ENCODE measurements at places on chromosomes 11 and 22.

DNA sequence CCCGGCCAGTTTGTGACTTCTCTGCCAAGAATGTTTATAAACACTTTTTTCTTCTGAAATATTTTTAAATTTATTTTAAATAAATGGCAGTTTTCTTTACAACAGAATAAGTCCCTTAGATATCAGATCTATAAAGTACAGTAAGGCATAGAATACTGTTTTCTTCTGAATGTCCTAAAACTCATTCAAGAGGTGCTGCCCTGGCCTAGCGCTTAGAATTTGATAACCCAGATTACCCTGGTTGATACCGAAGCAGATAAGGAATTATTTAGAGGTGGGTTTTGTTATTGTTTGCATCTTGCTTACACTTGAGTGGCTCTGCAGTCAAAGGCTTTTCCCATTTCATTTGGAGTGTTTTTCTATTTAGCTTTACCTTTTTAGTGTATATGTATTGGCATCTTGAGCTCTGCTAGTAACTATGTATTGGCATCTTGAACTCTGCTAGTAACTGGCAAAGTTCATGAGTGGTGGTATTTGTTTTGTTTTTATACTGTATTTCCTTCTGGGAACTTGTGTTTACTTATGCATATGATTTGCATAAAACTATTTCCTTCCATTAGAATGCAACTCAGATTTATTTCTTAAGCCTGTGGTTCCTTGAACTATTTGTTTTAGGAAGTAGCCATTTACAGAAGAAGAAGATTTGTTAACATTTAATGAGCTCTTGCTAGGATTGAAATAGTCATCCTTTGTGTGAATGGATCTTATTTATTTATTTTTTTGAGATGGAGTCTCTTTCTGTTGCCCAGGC lies 1.2 kb downstream of the ACAD8 start:
- no peak for DNase-seq

- peak; percentile 54 for DNase-seq
These were observed 90.1 kb downstream of the PDHX start for GRCh38 chr11:35006389-35007128.

DNA sequence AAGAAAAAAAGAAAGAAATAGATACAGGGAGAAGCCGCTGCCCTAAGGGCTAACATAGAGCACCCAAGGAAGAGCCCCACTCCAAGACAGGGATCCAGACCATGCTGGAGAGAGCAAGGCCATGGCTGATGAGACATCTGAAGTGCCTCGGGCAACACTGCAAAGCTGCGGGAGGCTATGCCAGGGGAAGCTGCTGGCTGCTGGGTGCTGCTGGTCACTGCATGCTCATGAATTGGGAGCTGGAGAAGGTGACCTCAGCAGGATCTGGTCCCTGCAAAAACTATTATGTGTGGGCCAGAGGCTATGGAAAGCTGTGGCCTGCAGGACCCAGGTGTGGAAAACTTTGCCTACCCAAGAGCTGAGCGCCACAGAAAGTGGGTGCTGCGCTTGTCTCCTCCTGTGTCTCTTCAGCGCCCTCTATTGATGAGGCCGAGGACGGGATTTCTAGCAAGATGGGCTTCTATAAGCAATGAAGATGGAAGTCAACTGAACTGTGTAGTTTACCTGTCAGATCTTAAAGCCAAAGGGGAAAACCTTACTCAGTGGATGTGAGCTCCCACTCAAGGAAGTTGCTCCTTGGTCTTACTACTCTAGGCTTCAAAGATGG lies 17.3 kb upstream of the SLC29A2 start:
- DNase-seq = peak; percentile 79

DNA sequence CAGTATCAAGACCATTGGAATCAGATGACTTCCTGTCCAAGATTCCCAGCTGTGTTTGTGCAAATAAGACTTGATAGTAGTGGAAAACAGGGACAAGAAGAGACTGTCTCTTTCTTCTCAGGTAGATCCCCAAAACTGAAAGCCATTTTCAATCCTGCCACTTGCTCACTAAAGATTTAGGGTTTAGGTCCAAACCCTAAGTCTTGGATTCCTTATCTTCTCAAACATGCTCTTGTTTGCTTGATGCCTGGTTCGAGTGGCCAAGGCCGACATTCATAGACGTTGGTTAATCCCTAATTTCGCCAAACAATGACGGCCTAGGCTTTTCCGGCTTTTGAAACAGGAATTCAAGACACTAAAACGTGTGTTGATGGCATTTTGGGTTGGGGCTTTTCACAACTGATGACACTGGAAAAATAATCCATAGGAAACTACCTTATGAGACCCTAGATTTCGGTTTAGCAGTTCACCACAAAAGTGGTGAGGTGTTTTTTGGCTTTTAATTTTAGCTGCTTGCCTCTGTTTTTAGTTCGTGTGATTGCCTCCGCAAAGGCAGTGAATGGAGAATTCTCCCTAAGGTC lies 1.0 kb upstream of the GTPBP1 start:
- no peak for DNase-seq

GRCh38 chr22:49147171-49147570 lies 680.5 kb downstream of the BRD1 start:
- DNase-seq = no peak

DNA sequence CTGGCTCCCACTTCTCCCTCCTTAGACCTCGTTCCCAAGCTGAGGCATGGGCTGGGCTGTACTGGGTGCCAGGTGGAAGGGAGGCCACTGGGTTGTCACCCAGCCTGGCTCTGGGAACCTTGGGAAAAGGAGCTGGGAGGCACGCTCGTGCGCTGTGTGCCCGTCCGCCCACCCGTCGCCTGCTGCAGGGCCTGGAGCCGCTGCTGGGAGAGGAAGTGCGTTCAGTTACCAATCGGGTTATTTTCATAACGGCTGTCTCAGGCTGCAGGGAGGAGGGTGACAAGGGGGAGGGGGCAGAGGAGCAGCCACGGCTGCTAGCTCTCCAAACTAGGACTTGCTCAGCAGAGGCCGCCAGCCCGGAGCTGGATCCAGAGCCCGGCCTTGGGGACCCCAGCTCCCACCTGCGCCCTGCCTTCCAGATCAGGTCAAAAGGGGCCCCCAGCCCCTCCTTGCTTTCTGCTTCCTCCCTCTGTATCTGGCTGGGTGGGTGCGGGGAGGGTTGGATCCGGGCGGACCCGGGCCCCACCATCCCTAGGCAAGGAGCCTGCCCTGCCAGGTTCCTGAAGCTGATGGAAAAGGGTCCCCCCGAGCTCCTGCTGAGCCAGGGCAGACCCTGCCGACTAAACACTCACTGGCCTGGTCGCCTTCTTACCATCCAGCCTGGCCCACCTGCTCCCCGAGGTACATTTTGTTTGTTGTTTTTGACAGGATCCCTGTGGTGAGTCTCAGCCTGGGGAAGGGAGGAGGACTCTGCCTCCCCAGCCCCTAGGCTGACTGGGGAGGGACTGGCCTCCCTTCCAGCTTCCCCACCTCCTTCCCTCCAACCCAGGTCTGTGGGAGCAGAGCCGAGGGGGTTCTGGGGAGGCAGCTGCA lies 14.3 kb downstream of the DGKZ start:
- DNase-seq = peak; percentile 59

- no peak for DNase-seq
These were observed 535 bp downstream of the TRABD start for GRCh38 chr22:50186181-50186714.

GRCh38 chr11:9750551-9750950 lies 86.7 kb downstream of the SWAP70 start:
- no peak for DNase-seq

DNA sequence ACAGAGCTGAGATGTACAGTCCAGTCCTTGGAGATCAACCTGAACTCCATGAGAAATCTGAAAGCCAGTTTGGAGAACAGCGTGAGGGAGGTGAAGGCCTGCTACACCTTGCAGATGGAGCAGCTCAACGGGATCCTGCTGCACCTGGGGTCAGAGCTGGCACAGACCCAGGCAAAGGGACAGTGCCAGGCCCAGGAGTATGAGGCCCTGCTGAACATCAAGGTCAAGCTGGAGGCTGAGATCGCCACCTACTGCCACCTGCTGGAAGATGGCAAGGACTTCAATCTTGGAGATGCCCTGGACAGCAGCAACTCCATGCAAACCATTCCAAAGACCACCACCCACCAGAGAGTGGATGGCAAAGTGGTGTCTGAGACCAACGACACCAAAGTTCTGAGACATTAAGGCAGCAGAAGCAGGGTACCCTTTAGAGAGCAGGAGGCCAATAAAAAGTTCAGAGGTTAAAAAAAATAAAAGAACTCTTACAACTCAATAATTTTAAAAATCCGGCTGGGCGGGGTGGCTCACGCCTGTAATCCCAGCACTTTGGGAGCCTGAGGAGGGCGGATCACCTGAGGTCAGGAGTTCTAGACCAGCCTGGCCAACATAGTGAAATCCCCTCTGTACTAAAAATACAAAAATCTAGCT lies 69.9 kb upstream of the RTL6 start:
- peak; percentile 49 for DNase-seq

DNA sequence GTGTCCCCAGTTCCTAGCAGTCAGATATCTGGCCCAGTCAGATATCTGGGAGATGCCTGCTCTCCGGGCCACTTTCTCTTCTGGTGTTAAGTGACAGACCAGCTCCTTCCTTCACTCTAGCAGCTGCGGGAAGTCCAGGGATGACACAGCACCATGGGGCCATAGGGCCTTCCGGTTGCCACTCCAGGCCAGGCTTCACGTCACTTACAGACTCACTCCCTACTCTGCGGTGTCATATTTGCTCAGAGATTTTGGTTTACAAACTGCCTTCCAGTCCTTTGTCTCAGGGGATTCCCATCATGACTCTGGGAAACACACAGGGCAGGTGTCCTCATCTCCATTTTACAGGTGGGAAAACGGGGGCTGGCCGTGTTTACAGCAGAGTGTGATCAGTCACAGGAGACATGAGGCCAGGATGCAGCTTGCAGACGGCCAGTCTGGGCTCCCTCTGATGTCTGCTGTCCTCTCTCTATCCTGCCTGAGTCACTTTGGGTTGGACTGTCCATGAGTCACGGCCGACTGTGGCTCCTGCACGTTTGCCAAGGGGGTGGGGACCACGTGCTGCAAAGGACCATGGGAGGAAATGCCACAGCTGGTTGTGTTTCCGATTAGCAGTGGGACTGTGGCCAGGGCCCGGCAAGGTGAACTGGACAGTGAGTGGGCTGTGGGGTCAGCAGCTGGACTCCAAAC lies 8.2 kb upstream of the TBC1D22A start:
- peak; percentile 57 for DNase-seq

GRCh38 chr22:32661296-32661695 lies 140.2 kb upstream of the TIMP3 start:
- DNase-seq = no peak

DNA sequence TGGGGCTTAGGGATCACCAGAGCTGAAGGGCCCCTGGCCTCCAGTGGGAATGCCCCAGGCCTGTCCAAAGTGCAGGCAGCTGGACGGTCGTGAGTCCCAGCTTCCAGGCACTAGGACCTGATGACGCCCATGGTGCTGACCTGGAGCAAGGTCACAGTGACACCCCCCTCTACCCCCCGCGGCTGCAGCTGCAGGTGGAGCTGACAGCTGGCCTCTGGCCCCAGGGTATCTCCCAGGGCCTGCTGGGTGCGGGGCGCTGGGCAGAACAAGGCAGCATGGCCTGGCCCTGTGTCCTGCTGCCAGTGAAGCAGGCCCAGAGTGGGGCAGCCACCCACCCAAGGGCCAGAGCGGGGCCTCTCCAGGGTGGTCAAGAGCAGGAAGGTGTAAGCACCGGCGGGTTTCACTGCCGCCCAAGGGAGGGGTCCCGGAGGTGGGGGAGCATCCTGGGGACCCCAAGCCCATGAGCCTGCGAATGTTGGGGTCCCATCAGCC lies 553 bp upstream of the TCIRG1 start:
- DNase-seq = no peak

DNA sequence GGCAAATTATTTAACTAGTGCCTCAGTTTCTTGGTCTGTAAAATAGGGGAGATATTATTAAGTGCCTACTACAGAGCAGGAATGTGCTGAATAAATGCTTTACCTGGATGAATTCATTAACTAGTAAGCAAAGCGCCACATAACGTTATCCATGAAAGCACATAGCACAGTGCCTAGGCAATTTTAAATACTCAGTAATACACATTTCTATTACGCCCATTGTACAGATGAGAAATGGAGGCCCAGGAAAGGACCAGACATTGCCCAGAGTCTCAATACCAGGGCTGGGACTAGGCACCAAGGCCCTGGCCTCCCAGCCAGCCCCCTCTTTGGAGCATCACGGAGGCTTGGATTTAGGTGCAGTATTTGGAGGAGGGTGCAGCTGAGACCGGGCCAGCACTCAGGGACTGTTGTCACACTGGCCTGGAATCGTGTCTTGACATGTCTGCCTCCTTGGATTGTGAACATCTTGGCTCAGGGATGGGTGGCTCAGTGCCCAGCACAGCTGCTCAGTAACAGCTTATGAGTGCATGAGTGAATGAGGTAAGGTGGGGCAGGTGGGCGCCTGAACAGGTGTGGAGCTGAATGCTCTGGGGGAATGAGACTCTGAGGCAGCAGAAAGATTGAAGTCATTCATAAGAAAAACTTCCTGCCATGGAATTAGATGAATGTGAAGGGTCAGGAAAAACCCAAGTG lies 42.1 kb upstream of the TPBGL start:
- DNase-seq = no peak

- DNase-seq = peak; percentile 74
These were observed 3.8 kb downstream of the APOL3 start for GRCh38 chr22:36156515-36157419.

DNA sequence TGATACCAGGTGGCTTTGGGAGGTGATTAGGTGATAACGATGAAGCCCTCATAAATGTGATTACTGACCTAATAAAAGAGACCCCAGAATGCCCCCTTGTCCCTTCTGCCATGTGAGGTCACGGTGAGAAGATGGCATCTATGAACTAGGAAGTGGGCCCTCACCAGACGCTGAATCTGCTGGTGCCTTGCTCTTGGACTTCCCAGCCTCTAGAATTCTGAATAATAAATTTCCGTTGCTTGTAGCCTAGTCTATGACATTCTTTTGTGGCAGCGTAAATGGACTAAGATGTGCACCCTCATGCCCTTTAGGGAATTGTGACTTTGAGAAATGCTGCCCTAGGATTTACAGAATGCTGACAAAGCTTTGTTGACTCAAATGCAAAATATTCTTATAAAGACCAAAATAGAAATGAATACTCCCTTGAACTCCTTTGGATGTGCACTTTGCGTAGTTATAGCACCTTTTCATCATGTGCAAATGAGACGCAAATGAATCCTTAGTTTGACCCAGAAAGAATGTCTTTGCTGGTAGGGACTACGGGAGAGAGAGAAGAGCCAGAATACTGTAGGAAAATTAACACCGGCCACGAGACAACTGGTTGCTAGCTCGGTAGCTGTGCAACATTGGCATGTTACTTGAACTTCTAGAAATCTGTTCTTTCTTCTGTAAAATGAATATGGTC lies 24.8 kb upstream of the EHF start:
- no peak for DNase-seq

DNA sequence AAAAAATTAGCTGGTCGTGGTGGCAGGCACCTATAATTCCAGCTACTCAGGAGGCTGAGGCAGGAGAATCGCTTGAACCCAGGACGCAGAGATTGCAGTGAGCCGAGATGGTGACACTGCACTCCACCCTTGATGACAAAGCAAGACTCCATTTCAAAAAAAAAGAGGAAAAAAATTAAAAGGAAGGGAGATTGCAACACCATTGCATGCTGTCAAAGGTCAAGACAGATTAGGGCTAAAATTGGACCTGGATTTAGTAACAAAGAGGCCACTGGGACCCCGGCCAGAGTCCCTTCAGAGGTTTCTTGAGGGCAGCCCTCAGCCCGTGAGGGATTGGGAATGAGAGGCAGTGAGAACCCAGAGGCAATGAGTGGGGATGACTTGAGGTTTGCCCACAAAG lies 8.2 kb upstream of the MAFF start:
- DNase-seq = no peak

GRCh38 chr11:17742019-17742418 lies 7.4 kb downstream of the KCNC1 start:
- DNase-seq = no peak

Data from CD4-positive, alpha-beta T cell treated with Interleukin-15 for 4 hours (primary cell).